ENCODE measurements at places on chromosomes 11 and 22.
A peak's percentile ranks its signal among the peaks of the same experiment; 100 is the strongest.

DNA sequence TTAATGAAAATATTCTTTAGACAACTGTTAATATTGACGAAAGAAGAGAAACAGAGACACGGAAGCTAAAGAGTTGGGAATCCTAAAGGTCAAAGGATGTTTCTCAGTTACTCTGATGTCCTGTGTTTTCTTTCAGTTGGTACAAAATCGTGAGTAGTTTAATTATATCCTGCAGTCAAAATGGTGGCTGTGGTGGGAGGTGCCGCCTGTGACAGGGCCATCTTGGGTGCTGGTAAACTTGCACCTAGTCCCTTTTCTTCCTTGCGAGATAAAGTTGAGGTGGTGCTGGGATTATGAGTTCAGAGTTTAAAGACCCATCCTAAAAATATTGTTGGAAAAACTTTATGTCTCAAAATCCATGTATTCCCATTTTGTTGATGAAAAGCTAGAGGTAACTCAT is 2.2 kb downstream of the CECR2 start:
- DNase-seq, result no peak

DNA sequence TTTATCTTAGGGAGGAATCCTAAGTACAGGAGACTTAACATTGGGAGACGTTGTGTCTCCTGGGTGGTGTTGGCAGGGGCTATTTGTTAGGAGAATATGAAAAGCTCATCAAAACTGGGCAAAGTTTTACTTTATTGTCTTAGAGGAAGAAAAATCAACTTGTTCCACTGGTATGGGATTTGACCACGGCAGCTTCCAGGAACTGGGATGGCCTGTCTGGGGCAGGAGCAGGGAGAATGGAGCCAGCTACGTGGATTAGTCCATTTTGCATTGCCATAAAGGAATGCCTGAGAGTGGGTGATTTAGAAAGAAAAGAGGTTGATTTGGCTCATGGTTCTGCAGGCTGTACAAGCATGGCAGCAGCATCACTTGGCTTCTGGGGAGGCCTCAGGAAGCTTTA is 198.4 kb downstream of the ADAMTS15 start:
- no peak for DNase-seq

DNA sequence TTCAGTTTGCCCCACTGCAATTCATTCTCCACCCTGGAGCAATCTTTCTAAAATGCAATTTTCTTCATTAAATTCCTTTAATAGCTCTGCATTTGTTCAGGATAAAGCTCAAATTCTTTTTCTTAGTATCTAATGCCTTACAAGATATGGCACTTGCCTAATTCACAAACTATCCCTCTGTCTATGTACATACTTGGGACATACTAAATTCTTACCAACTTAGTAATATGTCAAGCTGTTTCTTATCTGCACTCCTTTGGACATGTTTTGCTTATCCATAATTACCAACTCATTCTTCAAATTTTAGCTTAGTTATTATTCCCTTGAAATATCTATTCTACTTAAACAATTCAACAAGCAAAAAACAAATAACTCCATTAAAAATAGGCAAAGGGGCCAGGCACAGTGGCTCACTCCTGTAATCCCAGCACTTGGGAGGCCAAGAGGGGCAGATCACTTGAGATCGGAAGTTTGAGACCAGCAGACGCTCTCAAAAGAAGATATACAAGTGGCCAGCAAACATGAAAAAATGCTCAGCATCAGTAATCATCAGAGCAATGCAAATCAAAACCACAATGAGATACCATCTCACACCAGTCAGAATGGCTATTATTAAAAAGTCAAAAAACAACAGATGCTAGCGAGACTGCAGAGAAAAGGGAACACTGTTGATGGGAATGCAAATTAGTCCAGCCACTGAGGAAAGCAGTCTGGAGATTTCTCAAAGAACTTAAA is 96.9 kb downstream of the FAM76B start:
- no peak for DNase-seq

- no peak for DNase-seq
These were observed 48.7 kb upstream of the GRIK4 start for GRCh38 chr11:120462825-120463224.

- no peak for DNase-seq
These were observed 14.3 kb downstream of the EHD1 start for GRCh38 chr11:64864135-64864472.

DNA sequence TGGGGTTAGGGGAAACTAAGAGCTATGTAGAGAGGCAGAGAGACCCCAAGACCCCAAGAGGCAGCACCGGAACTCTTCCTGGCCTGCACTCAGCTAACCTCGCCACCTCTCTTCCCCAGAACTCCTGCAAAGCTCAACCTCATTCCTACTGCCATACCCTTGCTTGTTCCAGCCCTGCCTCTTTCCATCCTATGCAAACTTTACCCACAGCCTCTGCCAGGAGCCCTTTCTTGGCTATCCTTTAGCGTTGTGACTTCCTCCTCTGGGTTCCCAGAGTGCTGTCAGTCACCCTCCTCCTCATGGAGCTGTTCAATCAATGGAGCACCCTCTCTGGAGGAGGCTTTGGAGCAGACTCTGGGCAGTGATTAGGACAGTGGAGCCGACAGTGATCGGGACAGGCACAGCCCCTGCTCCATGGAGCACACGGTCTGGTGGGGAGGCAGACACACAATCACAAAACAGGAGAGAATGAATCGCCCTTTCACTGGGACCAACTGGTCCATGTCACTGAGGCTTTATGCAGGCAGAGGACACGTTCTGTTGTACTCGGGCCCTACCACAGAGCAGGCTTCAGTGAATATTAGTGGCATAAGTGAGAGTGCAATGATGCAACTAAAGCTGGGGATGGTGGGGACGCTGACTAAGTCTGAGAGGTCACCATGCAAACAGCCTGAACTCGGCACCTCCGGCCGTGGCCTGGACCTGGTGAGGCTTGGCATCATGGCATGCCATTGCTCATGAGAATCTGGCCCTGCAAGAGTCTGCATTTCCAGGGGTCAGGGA is 24.6 kb upstream of the P2RY2 start:
- DNase-seq, result no peak

DNA sequence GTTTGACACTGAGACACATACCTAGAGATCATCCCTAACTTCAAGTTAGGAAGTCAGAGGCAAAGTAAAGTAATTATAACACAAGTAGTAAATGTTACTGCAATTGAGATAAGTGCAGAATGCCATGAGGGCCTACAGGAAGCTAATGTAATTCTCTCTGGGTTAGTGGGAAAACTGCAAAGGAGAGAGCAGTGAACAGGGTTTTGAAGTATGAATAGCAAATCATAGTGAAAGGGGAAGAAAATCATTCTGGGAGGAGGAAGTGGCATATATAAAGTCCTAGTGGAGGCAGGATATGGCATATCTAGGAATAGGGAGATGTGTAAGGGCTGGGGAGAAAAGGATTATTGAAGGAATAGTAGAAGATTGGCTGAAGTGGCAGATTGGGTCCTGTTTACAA is 27.9 kb downstream of the RNF169 start:
- no peak for DNase-seq

DNA sequence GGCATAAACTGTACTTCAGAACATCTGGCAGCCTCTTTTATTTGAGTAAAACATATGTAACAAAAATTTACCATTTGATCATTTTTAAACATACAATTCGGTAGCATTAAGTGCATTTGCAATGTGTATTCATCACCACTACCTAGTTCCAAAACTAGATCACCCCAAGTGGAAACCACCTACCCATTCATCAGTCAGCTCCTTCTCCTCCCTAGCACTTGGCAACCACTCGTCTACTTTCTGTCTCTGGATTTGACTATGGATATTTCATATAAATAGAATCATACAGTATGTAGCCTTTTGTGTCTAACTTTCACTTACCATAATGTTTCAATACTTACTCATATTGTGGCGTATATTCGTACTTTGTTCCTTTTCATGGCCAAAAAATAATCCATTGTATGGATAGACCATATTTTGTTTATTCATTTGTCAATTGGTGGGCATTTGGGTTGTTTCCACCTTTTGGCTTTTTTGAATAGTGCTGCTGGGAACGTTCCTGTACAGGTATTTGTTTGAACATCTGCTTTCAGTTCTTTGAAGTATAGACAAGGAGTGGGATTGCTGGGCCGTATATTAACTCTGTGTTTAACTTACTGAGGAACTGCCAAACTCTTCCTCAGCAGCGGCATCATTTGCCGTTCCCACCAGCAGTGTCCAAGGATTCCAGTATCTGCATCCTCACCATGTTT is 27.2 kb upstream of the ADORA2A start:
- no peak for DNase-seq

- DNase-seq, result no peak
These were observed 2423.5 kb upstream of the RAG2 start for GRCh38 chr11:39021539-39021938.

GRCh38 chr11:128906185-128907050 is 15.3 kb downstream of the KCNJ5 start:
- DNase-seq, result no peak

DNA sequence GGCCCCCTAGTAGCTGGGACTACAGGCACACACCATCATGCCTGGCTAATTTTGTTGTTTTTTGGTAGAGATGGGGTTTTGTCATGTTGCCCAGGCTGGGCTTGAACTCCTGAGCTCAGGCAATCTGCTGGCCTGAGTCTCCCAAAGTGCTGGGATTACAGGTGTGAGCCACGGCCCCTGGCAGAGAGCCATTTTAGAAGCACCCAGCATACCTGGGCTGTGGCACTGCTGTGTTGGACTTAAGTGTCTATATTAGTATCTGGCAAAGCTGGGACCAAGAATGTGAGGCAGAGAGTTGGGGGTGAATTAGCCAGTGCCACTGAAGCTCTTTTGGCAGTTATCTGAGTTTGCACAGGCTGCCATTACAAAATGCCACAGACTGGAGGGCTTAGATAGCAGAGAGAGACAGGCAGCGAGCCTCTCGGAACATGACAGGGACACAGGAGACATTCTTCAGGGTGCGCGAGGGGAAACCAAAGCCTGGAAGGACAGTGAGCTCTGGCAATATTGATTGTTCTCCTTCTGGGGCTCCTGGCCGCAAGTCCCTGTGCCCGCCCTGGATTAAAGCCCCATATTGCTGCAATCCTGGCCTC is 87.7 kb upstream of the ALX4 start:
- no peak for DNase-seq

DNA sequence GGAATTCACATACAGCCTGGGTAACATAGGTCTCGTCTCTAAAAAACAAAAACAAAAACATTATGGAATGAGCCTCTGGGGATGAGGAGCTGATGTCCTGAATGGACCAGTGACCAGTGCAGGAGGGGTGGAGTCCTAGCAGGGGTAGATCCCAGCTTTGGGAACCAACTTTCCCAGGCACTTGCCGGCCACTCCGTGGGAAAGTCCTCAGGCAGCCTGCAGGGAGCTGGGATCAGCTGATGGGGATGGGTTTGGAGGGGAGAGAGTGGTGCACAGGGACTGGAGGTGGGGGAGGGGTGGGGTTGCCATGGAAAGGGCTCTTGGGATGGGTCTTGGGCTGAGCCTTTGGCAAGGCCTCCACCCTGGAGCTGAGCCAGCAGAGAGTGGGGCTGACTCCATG is 19.1 kb downstream of the MGAT3 start:
- no peak for DNase-seq

GRCh38 chr22:28346308-28346707 is 333.3 kb downstream of the TTC28 start:
- no peak for DNase-seq

DNA sequence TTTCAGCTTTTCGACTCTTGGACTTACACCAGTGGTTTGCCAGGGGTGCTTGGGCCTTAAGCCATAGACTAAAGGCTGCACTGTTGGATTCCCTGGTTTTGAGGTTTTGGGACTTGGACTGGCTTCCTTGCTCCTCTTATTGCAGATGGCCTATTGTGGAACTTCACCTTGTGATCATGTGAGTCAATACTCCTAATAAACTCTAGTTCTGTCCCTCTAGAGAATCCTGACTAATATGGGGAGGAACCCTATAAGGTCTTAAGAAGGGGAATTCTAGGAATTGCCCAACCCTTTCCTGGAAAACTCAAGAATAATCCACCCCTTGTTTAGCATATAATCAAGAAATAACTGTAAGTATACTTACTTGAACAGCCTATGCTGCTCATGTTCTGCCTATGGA is 491.8 kb downstream of the TMEM135 start:
- DNase-seq, result no peak

GRCh38 chr11:80388130-80388529 is 947.3 kb upstream of the TENM4 start:
- no peak for DNase-seq

GRCh38 chr11:16312233-16312765 is 44.0 kb downstream of the SOX6 start:
- DNase-seq, result peak; percentile 59

DNA sequence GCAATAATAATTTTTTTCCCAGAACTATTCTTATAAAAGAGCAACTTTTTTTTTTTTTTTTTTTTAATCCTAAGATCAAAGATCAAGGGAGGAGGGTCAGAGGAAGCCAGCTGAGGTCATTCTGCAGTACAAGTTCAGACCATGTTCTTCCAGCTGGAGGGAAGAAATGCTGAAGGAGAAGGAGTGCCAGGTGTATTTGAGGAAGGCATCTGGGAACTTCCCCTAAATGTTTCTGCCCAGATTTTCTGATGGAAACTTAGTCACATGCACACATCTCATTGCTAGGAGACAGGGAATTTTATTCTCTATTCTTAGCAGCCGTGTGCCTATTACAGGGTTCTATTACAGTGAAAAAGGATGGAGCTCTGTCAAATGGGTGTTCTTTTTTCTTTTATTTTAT is 208.4 kb downstream of the ARHGAP42 start:
- DNase-seq, result no peak

- no peak for DNase-seq
These were observed 88.4 kb downstream of the CDKN1C start for GRCh38 chr11:2797121-2797711.

DNA sequence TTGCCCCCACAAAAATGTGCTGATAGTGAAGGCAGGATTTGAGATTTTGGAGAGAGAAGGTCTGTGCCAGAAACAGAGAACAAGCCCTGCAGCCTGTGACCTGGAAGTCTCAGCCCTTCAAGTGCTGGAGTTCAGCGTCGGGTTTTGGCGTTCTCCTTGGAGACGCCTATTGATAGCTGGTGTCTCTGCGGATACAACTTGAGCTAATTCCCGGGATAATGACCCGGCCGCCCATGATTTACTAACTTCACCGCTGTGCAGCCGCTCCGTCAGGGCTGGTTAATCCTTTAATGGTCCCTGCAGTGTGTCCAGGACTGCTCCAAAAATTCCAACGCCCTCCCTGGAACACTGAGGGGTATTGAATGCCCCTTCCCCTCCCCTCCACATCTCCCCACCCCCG is 76.6 kb downstream of the WT1 start:
- DNase-seq, result no peak

- no peak for DNase-seq
These were observed 174.4 kb downstream of the MAML2 start for GRCh38 chr11:96168623-96169022.

- no peak for DNase-seq
These were observed 83.1 kb downstream of the SHANK2 start for GRCh38 chr11:71169313-71169712.

DNA sequence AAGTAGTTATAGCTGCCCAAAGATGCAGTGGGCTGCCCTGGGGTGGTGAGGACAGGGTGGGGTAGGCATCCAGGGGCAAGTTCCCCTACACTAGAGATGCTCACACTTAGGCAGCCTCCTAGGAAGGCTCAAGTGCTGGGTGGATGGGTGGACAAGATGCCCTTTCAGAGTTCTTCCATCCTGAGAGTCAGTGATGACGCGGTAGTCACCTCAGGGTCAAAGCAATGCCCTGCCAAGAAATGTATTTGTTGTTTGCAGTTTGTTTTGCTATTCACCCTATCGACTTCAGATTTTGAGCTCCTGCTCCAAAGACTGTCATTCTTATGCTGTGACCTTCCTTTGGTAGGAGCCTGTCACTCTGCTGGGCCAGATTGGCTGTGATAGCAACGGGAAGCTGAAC is 18.9 kb downstream of the POLA2 start:
- no peak for DNase-seq

- DNase-seq, result no peak
These were observed 846.6 kb upstream of the ANO3 start for GRCh38 chr11:25485315-25485714.
